ENCODE measurements at places on chromosomes 11 and 22. TPM values are rescaled to one million over a fixed set of nuclear protein-coding genes. Genes with fewer than 3 reads are reported as not detected.

DNA sequence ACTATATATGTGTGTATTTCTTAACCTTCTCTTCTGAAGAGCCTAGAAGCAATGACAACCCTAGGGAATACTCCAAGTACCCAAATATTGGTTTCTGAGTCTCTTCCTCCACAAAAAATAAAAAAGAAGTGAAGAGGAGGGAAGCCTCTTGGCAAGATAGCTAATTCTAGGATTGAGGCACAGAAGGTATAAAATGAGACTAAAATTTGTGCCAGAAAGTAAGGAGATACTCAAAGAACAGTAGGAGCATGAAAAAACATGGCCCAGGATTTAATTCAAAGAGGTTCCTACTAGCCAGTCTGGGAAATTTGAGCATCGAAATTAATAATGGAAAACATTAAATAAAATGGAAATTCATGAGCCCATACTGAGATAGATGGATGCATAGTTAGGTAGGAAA, 112.1 kb downstream of the PAX6 start:
- no peaks in the 10 kb centered on the region for H3K27me3 ChIP-seq
- H3K4me1 ChIP-seq, result no peaks in the 10 kb centered on the region
- DNase-seq, result no peak
- no peak overlapping the region for H3K27ac ChIP-seq
- H3K36me3 ChIP-seq, result no peaks in the 10 kb centered on the region

ZMAT5 gene
- total RNA-seq, result 18.7 TPM

DNA sequence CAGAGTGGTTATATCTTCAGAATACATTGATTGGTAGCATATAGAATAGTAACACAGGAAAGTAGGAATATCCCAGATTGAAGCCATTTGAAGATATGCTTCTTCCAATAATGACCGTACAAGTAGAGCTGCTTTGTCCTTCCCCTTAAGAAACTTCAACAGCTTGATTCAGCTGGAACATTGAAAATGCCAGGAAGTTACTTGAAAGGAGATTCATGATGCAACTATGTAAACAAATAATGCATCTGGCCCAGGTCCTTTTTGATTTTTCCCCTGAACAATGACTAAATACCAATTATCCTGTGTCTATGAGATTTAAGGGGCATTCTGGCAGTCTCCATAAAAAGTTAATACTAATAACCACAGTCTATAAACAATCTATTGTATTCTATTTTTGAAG, 3.0 kb downstream of the DKK3 start:
- peaks cover 14% of the 10 kb centered on the region for H3K36me3 ChIP-seq
- peak overlapping the region; percentile 30 for H3K4me3 ChIP-seq
- no peaks in the 10 kb centered on the region for H3K27me3 ChIP-seq
- peak; percentile 87 for DNase-seq
- peaks cover 29% of the 10 kb centered on the region for H3K4me1 ChIP-seq

- no peak overlapping the region for H3K27ac ChIP-seq
- no peaks in the 10 kb centered on the region for H3K27me3 ChIP-seq
- no peak overlapping the region for H3K4me3 ChIP-seq
- no peaks in the 10 kb centered on the region for H3K36me3 ChIP-seq
- peak; percentile 1 for DNase-seq
Observed at GRCh38 chr11:15468466-15468865, 353.7 kb downstream of the INSC start.

GRCh38 chr22:48378673-48379072, 1449.0 kb downstream of the BRD1 start:
- H3K27ac ChIP-seq, result no peak overlapping the region
- H3K4me1 ChIP-seq, result no peaks in the 10 kb centered on the region
- H3K4me3 ChIP-seq, result no peak overlapping the region
- DNase-seq, result no peak

DNA sequence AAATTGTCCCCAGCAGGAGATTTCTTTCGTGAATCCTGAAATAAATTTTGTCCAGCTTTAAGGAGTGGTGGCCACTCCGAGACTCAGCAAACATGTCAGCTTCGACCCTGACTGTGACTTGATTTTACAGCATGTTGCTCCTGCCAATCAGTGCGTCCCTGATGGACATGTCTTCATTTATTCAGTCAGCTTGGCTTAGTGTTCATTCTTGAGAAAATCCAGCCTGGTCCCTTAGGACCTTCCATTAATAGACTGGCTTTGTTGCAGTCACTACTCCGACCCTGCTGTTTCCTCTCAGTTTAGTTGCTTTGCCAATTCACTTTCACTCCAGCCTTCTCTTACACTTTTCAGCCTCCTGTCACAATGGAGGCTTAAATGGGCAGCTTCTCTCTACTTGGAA, 30.5 kb downstream of the TMPRSS5 start:
- no peak overlapping the region for H3K4me3 ChIP-seq
- peaks cover 7% of the 10 kb centered on the region for H3K4me1 ChIP-seq
- H3K36me3 ChIP-seq, result no peaks in the 10 kb centered on the region
- H3K27me3 ChIP-seq, result no peaks in the 10 kb centered on the region

DNA sequence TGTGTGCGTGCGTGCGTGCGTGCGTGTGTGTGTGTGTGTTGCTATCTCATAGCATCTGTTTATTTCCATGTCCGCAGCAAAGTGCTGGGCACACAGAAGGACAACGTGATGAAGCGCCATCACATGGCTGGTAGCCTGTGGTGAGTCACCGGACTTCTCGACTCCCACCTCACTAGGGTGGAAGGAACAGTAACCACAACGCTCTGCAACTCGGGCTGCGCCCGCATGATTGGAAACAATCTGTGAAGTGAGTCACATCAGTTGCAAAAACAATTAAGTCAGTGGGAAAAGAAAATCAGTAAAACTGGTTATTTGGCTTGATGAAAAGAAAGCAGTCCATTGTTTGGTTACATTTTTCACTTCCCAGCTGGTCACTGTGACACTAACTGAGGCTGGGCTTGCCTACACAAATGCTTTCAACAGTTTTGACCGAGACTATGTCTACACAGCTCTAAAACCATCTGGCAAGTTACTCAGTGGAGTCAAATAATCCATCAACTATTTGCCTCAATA, 437.3 kb upstream of the CADM1 start:
- H3K4me1 ChIP-seq, result no peaks in the 10 kb centered on the region
- peak overlapping the region; percentile 17 for H3K27ac ChIP-seq
- peak; percentile 93 for DNase-seq
- H3K4me3 ChIP-seq, result no peak overlapping the region
- H3K27me3 ChIP-seq, result no peaks in the 10 kb centered on the region

DNA sequence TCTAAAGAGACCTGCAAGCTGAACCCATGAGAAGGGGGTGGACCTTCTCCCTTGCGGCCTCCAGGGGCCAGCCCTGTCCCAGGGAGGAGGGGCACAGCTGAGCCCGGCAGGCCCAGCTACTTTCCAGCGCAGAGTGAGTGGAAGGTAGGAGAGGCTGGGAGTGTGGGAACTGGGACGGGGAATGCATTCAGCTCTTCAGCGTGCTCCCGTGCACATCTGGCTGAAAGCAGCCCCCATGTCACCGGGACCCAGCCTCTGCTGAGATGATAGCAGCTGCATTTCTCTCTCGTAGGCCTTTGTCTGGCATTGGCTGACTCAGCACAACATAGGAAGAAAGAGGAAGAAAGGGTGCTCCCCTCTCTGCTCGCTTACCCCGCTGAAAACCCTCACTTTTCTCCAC, 951.5 kb downstream of the TBC1D22A start:
- H3K27me3 ChIP-seq, result no peaks in the 10 kb centered on the region
- no peaks in the 10 kb centered on the region for H3K4me1 ChIP-seq
- no peak overlapping the region for H3K4me3 ChIP-seq

- no peak for DNase-seq
- no peak overlapping the region for H3K4me3 ChIP-seq
- peaks cover 8% of the 10 kb centered on the region for H3K36me3 ChIP-seq
- no peaks in the 10 kb centered on the region for H3K4me1 ChIP-seq
- H3K27me3 ChIP-seq, result no peaks in the 10 kb centered on the region
Observed at GRCh38 chr22:37026325-37026724, 6.8 kb downstream of the MPST start.

DNA sequence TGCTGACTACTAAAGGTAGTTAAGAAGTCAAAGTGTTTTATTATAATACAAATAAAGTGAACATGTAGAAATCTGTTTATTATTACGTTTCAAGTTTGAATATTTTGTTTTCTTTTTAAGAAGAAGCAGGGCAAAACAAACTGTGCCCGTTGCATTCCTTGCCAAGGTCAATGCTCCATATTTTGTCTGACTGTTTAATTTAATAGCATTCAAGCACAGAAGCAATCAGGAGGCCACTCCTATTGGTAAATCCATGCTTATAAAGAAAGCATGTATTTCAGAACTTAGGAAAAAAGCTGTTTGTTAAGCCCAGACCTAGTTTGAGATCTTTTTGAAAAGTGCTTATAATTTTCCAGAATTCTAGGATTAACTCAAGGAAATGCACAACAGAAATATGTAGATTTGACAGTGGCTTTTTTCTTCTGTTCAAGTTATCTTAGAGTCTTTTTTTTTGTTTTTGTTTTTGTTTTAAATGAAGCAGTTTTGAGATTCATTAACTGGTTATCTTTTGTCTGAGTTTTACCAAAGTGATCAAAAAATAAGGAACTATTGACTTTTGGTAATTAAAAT, 51.7 kb downstream of the ARHGAP42 start:
- H3K36me3 ChIP-seq, result no peaks in the 10 kb centered on the region
- no peaks in the 10 kb centered on the region for H3K27me3 ChIP-seq
- H3K27ac ChIP-seq, result no peak overlapping the region

DNA sequence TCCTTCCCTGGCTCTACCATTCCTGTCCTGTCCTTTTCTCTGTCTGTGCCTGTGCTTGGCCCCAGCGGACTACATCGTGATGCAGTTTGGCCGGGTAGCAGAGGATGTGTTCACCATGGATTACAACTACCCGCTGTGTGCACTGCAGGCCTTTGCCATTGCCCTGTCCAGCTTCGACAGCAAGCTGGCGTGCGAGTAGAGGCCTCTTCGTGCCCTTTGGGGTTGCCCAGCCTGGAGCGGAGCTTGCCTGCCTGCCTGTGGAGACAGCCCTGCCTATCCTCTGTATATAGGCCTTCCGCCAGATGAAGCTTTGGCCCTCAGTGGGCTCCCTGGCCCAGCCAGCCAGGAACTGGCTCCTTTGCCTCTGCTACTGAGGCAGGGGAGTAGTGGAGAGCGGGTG, 20.4 kb downstream of the TUB start:
- H3K36me3 ChIP-seq, result peaks cover 1% of the 10 kb centered on the region
- H3K27me3 ChIP-seq, result no peaks in the 10 kb centered on the region
- H3K4me3 ChIP-seq, result no peak overlapping the region
- H3K4me1 ChIP-seq, result peaks cover 6% of the 10 kb centered on the region

GRCh38 chr11:45157247-45158209, 11.1 kb downstream of the PRDM11 start:
- DNase-seq, result no peak
- H3K27me3 ChIP-seq, result peaks cover 6% of the 10 kb centered on the region
- no peak overlapping the region for H3K4me3 ChIP-seq
- H3K36me3 ChIP-seq, result no peaks in the 10 kb centered on the region
- H3K4me1 ChIP-seq, result no peaks in the 10 kb centered on the region

DNA sequence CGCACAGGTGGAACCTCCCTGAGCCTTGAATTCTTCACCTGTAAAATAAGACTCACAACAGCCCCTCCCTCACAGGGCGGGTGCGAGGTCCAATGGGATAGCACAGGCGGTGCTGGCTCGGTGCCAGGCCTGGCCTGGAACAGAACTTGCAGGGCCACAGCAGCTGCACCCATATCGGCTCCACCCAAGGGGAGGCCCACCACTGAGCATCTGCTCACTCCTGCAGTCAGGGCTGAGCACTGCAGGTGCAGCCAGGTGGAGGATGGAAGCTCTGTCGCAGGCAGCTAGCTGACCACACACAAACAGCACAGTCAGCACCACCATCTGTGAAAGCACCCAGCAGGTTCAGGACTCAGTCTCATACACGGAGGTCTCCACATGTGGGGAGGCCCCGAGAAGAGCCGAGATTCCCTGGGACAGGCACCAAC, 19.6 kb downstream of the VPS37C start:
- no peak overlapping the region for H3K27ac ChIP-seq
- peaks cover 2% of the 10 kb centered on the region for H3K36me3 ChIP-seq
- peaks cover 13% of the 10 kb centered on the region for H3K4me1 ChIP-seq

DNA sequence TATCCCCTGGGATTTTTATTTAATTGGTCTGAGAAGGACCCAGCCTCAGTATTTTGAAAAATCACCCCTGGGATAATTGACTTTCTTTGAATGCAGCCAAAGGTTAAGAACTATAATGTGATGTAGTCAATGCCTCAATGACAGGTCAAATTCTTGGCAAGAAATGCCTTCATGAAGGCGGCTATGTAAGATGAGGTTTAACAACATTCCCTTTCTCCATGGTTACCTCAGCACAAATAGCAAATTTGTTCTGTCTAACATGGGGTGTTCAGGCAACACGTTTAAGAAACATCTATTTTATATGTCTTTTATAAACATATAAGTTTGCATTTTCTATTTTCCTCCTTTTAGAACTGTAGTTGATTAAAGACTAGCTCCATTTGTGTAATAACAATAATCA, 5.3 kb downstream of the SLN start:
- H3K27ac ChIP-seq, result no peak overlapping the region
- no peak for DNase-seq
- no peak overlapping the region for H3K4me3 ChIP-seq
- H3K27me3 ChIP-seq, result no peaks in the 10 kb centered on the region

IGLL1 gene
- total RNA-seq, result not detected

DNA sequence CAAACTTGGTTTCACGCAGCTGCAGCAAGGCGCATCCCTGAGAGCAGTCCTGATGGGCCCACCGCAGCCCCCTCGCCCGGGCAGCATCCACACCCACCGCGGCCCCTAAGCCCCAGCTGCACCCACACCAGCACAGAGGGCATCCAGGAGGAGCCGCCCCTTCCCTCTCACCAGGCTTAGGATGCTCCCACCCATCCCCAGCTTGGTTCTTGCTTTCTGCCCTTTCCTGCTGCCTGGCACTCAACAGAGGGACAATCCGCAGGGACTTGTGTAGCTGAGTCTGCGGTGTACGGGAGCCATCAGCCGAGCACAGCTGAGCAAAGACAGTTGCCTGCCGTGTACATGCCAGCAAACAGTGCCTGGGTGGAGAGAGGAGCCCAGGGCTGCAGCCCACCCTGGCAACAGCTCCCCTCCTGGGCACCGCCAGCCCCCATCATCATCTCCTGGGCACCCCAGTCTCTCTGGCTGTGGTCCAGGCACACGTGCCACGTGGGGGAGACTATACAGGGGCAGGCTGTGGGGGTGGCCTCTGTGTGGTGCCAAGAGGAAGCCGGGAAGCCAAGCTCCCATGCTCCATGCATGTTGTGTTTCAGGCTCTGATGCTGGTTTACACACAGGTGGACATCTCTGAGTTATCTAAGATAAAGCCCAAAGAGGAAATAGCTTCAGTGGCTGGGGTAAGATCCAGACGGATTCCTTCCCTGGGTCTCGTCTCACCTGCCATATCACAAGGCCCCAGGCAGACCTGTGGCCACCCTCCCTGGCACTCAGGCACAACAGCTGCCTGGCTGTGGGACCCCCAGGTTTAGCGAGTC, 36.0 kb upstream of the GNB1L start:
- DNase-seq, result no peak
- no peaks in the 10 kb centered on the region for H3K27me3 ChIP-seq
- H3K27ac ChIP-seq, result no peak overlapping the region
- H3K36me3 ChIP-seq, result peaks cover 1% of the 10 kb centered on the region
- peaks cover 17% of the 10 kb centered on the region for H3K4me1 ChIP-seq

CSNK1E gene
- 99.3 TPM for total RNA-seq

GRCh38 chr11:10247011-10247410, 47.0 kb downstream of the SBF2 start:
- DNase-seq, result no peak
- H3K27ac ChIP-seq, result no peak overlapping the region
- H3K4me1 ChIP-seq, result no peaks in the 10 kb centered on the region
- H3K36me3 ChIP-seq, result no peaks in the 10 kb centered on the region
- H3K4me3 ChIP-seq, result no peak overlapping the region
- no peaks in the 10 kb centered on the region for H3K27me3 ChIP-seq
